ENCODE measurements at places on chromosomes 7 and 10.
A peak's percentile ranks its signal among the peaks of the same experiment; 100 is the strongest.

DNA sequence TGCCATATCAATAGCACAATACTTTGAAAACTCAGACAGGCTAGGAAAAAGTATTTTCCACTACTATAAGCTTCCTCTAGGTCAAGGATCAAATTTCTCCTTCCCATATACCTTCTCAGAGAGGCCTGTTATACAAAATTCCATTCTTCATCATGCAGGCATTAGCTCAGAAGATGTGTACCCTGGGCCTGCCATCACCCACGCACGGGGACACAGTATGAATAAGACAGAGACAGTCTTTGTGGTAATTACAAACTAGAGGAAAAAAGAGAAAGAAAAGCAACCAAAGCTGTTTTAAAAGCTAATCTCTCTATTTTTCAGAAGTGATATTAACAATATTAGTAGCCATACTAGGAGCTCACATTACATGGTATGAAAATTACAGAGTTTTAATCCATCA is 236.8 kb upstream of the AOAH start:
- no peak for DNase-seq

DNA sequence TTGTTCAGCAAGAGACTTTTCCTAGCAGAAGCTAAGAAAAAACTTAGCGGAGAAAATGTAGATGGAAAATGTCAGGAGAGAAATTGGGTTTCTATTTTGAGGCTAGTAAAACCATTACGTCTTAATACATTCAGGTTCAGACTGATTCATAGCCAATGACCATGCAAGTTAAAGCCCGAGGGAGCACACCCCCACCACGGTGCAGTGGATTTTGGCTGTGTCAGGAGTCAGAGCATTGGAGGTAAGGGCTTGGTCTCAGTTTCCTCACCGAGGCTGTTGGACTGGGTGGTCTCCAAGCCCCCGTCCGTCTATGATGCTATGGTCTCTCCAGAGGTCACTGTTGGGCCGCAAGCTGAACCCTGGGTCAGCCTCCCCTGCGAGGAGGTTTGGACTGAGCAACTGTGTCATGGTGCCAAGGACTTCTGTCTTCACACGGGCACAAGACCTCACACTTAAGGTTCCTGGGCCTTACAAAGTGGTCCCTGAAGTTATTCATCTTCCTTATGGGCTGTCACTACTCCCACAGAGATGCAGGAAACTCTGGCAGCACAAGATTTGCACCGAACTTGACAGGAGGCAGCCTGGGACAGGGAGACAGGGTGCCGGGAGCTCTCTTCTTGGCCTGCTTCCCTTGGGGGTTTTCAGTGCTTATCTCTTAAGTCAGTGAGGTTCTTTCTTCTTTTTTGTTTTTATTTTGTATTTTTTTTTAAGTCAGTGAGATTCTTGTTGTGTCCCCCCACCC is 186.8 kb downstream of the PHTF2 start:
- DNase-seq, result no peak

GRCh38 chr10:32031920-32032319 is 24.3 kb downstream of the KIF5B start:
- DNase-seq, result no peak

DNA sequence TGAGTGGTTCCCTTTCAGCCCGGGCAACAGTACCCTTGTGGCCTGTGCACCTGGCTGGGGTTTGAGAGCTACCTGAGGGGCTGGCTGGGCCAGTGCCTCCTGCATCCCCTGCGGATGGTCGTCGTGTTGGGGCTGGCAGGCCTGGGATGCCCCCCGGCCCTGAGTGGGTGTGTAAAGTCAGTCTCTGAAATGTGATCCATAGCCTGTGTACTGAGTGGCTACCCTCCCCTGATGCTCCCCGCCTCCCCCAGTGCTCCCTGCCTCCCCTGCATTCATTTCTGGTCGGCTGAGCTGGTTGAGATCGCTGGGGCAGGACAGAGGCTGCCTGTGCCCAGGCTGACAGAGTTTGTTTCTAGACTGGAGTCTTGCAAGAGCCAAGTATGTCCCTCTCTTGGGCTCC is 9.3 kb downstream of the ZNF316 start:
- DNase-seq, result no peak

GRCh38 chr7:70719125-70719524 is 412.8 kb upstream of the GALNT17 start:
- no peak for DNase-seq

- no peak for DNase-seq
Observed at GRCh38 chr7:80775897-80776296, 137.5 kb downstream of the CD36 start.

GRCh38 chr7:140661124-140661523 is 11.6 kb upstream of the ADCK2 start:
- DNase-seq, result no peak

DNA sequence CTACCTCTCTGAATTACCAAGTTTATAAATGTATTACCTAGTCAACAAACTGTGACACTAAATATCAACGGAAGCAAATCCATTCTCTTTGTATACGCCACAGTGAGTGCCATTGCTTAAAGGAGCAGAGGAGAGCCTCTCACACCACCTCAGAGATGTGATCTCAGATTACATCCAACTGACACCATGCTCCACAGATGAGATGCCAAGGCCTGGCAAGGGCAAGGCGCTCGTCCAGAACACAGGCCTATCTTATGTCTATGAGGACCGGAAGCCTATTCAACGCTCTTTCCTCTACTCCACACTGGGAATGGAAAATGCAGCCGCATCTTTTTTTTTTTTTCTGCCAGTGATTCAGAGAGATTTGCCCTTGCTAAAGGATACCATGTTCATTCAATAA is 11.4 kb downstream of the PDIA4 start:
- DNase-seq, result no peak

DNA sequence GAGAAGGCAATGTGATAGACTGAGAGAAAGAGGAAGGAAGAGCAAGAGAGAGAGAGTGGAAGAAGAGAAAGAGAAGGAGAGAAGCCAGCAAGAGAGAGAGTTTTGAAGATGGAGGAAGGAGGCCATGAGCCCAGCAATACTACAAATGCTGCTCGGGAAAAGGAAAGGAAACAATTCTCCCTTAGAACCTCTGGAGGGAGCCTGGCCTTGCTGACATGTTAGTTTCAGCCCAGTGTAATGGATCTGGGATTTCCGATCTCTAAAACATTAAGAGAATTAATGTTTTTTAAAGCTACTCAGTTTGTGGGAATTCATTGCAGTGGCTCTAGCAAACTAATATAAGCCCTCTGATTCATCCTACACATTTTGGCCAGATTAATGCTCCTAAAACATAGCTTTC is 206.8 kb upstream of the MTPN start:
- DNase-seq, result no peak

GRCh38 chr7:71925663-71926062 is 486.5 kb downstream of the CALN1 start:
- no peak for DNase-seq

DNA sequence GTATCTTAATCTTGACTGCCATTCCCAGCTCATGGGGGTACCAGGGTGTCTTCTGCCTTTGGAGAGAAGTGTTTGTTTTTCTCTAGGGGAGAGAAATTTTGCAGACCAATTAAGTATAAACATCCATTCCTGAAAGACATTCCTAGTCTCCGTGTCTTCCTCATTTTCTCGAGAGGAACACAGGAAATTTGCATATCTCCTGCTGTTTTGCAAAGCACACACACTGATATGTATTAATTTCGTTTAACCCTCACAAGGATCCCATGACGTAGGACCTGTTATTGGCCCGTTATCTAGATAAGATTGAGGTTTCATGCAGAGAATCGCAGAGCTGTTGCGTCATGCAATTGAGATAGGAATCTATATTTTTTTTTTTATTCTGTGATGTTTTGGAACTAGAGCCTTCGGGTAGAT is 944 bp downstream of the RHBDD2 start:
- DNase-seq, result peak; percentile 55

- no peak for DNase-seq
Observed at GRCh38 chr7:142457146-142457703, 199.4 kb upstream of the PRSS58 start.

DNA sequence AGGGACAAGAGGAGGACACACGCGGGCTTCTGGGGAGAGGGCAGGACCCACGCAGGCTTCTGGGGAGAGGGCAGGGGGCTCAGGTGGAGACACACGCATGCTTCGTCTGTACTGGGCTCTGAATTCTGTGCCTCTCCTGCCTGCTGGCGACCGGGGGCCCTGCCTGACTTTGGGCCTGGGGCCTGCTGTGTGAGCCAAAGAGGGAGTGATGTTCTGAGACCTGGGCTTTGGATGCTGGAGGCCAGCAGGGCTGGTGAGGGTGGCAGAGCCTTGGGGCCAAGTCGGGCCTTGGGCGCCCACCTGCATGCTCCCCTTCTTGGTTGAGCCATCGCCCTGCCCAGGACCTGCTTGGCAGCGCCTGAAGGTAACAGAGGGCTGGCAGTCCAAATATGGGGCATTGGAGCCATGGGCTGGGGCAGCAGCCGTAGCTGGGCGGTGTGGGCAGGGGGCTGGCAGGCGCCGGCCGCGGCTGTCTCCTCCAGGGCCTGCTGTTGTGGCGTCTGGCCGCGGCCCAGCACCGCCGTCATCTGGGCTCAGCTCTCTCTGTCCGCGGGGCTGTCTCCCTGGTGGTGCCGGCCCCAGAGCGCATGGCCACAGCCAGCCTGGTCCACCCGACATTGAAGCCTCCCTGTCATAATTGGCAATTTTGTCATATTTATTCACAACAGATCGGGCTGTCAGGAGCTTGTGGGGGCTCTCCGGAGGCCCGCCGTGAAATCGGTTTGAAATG is 78.9 kb downstream of the UNCX start:
- no peak for DNase-seq
